A549 treated with GW870086 at 1 μM for 4 hours (cell line): ENCODE measurements at places on chromosomes 7 and 10. TPM values are rescaled to one million over a fixed set of nuclear protein-coding genes. Genes with fewer than 3 reads are reported as not detected.

Gene PNLIP
- total RNA-seq, result not detected in 5 replicates

Gene IL2RA
- not detected in 5 replicates for total RNA-seq

Gene TCF7L2
- total RNA-seq, result 14.3 to 19.7 TPM (median 17.6 TPM) in 5 replicates

Gene SYCE1
- not detected in 5 replicates for total RNA-seq

Gene STOX1
- total RNA-seq, result 0.24 to 0.80 TPM (median 0.65 TPM) in 5 replicates

Gene PPP1R17
- total RNA-seq, result not detected in 5 replicates

Gene AQP1
- 0.30 to 0.53 TPM (median 0.44 TPM) in 5 replicates for total RNA-seq

Gene CALML3
- total RNA-seq, result not detected in 5 replicates

Gene HOXA4
- total RNA-seq, result 1.2 to 2.2 TPM (median 1.9 TPM) in 5 replicates

Gene KCNIP2
- total RNA-seq, result 0.79 to 0.95 TPM (median 0.81 TPM) in 4 of 5 replicates, not detected in the other

Gene C7orf57
- total RNA-seq, result 0.18 to 0.79 TPM (median 0.26 TPM) in 5 replicates

Gene BICC1
- 13.4 to 19.4 TPM (median 18.3 TPM) in 5 replicates for total RNA-seq

Gene CHST15
- 8.6 to 10.9 TPM (median 10.3 TPM) in 5 replicates for total RNA-seq

Gene ITGB8
- total RNA-seq, result 0.89 to 1.5 TPM (median 1.3 TPM) in 5 replicates

Gene ANK3
- 0.45 to 1.3 TPM (median 0.82 TPM) in 5 replicates for total RNA-seq

Gene COBL
- 3.3 to 5.4 TPM (median 5.0 TPM) in 5 replicates for total RNA-seq

Gene MRPS16
- 115 to 196 TPM (median 180 TPM) in 5 replicates for total RNA-seq

Gene ODAD2
- total RNA-seq, result not detected in 5 replicates

Gene SNX8
- 49.3 to 121 TPM (median 97.7 TPM) in 5 replicates for total RNA-seq

Gene MARVELD1
- total RNA-seq, result 43.7 to 55.5 TPM (median 52.8 TPM) in 5 replicates

Gene MSRB2
- total RNA-seq, result 11.1 to 16.9 TPM (median 15.9 TPM) in 5 replicates

Gene SRRM3
- total RNA-seq, result 8.2 to 12.5 TPM (median 11.2 TPM) in 5 replicates

Gene DPY19L1
- 37.1 to 53.4 TPM (median 49.0 TPM) in 5 replicates for total RNA-seq

Gene TRIP6
- total RNA-seq, result 41.9 to 53.9 TPM (median 52.7 TPM) in 5 replicates

Gene ANKRD2
- total RNA-seq, result 4.2 to 6.9 TPM (median 4.9 TPM) in 5 replicates

Gene C7orf33
- not detected in 5 replicates for total RNA-seq
